ENCODE measurements at places on chromosomes 6 and 20. TPM values are rescaled to one million over a fixed set of nuclear protein-coding genes. Genes with fewer than 3 reads are reported as not detected.
A peak's percentile ranks its signal among the peaks of the same experiment; 100 is the strongest.

DNA sequence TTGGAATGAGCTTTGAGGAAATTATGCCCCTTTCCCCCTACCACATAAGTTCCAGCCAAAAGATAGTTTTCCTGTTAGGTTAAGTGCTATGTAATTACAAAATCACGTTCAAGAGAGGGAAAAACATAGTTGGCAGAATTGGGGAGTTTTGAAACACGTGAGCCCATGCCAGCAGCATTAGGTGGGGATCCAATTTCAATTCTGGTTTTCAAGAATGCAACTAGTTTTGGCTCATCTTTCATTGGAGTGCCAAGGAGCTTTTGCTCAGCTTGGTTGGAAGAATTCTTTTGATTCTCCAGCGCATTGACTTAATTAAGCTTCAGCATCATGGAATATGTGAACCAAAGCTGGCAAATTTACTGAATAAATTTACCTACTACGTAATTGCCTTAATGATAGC is 95.9 kb downstream of the SAMD5 start:
- no peak for DNase-seq

- no peak for DNase-seq
These were observed 24.8 kb downstream of the RRBP1 start for GRCh38 chr20:17657079-17657825.

Gene ZNF334
- total RNA-seq, result 4.3 TPM

Gene CYP24A1
- 6.2 TPM for total RNA-seq

Gene TAP1
- 50.1 TPM for total RNA-seq

Gene GSTA2
- not detected for total RNA-seq

Gene SLC17A9
- 0.67 TPM for total RNA-seq

- DNase-seq, result no peak
These were observed 5.9 kb downstream of the PYGB start for GRCh38 chr20:25253606-25254275.

DNA sequence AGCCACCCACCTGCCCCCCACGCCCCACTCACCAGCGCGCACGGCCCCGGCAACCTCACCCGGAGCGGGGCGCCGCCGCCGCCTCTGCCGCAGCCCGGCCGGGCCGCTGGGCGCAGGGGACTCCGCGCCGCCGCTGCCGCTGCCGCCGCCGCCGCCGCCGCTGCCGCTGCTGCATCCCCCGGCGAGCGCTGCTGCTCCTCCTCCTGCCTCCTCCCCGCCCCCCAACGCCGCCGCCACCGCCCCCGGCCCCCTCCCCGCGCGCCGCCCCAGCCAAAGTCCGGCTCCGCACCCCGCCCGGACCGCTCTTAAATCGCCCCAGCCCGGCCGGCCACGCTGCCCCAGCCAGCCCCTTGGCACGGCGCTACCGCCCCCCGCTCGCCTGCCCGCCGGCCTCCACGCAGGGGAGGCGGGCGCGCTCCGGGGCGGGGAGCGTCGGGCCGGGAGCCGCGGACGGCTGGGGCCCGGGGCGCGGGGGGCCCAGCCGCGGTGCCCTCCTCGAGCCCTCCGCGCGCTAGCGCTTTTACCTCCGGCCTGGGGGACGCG is at the start of gene SULF2:
TSS of gene SULF2 (minus strand) at position 171 of the 543 bp plus-strand sequence. CDS start 28,118 bp downstream, outside the sequence.
- DNase-seq, result peak; percentile 38

Gene PREX1
- total RNA-seq, result 0.05 TPM

Gene HUS1B
- total RNA-seq, result 1.5 TPM

- no peak for DNase-seq
These were observed 117.8 kb downstream of the SLC23A2 start for GRCh38 chr20:4883546-4883945.

Gene PRELID3B
- 153 TPM for total RNA-seq

- DNase-seq, result peak; percentile 24
These were observed 58.6 kb downstream of the TINAG start for GRCh38 chr6:54366667-54367327.

DNA sequence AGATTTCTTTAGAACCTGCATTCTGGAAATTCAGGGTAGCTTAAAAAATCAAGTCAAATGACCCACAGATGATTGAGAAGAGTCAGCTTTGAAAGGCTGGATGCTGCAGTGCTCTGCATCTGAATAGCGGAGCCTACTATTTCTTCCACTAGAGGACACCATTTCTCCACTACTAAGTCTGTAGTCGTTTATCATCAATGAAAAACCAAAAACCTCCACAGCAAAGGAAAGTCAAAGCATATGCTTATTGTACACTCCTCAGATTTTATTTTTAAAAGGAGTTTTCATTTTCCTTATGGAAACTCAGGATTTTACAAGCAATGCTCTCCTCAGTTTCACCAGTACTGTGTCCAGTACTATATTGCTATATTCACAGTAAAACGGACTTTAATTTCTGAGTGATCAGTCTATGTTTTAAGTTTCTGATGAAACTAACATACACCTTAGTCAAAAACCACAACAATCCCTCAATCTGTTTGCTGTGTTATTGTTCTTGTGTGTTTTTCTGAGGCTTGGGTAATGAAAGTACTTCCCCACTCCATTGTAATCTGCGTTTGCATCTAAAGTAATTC is 50.5 kb upstream of the ENPP5 start:
- peak; percentile 21 for DNase-seq

DNA sequence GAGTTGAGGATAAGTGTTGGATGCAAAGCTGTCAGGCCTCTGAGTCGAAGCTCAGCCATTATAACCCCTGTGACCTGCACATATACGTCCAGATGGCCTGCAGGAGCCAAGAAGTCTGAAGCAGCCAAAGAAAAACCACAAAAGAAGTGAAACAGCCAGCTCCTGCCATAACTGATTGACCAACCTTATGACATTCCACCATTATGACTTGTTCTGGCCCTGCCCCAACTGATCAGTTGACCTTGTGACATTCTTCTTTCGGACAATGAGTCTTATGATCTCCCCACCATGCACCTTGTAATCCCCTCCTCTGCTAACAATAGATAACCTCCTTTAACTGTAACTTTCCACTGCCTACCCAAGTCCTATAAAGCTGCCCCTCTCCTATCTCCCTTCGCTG is 133.7 kb upstream of the AGPAT4 start:
- DNase-seq, result peak; percentile 58

DNA sequence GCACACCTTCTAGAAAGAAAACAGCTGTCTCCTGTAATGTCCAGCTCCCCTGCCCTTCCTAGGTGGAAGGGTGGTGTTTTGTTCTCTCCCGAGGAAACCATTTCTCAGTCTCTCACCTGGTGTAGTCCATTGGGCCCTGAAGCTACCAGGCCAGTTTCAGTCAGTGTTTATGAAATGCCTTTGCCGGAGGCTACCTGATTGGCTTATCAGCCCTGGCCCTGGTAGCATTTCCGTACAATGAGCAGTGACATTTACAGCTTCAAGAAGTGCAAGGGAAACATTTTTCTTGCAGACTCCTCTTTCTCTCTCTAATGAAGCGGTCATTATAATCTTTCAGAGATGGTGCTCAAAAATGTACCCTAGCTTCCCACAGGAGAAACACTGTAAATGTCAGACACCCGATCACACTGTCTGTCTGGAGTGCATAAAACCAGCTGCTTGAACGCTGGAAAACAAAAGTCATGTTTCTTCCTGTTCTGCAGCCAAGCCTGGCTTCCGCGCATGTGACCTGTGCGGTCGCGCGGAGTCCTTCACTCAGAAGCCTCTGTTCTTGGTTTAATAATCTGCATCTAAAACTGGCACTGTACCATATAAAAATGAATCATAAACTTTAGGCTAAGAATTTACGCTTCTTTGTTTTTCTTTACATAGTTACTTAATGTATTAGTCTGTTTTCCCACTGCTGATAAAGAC is 28.4 kb upstream of the SAYSD1 start:
- no peak for DNase-seq

DNA sequence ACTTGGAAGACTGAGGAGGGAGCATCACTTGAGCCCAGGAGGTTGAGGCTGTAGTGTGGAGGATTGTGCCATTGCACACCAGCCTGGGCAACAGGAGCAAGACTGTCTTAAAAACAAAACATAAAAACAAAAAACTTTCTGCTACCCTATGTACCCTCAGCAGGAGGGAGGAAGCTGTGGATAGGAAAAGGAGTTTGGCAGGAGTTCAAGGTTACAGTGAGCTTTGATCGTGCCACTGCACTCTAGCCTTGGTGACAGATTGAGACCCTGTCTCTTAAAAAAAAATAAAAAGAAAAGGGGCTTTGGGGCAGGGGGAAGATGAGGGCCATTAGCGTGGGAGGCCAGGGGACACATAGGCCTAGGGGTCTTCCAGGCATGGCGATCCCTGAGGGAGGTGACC is 135.7 kb downstream of the DHX35 start:
- DNase-seq, result no peak

DNA sequence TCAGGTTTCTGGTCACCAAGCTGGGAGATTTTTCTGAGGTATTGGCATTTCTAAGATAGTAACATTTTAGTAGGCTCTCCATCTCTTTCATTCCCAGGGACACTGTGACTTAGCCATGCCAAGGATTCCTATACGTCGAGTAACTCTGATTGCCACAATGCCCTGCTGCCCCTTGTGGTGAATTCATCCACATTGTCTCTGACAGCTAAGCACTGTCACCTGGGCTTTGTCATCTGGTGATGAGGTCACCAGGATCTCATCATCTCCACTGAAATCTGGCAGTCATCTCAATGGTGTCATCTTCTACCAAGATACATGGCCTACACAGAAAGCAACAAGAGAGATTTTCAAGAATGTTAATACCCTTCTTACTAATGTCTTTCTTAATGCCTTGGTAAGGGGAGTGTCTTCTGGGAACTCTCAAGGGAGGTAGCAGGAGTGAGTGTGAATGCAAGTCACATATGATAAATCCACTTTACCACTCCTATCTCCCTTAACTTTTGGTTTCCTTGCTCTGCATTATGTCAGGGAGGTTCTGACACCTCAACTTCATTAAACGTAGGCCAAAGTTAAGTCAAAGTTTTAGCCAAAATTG is 246.7 kb downstream of the CD109 start:
- peak; percentile 38 for DNase-seq

GRCh38 chr6:127690092-127690491 is 113.1 kb downstream of the C6orf58 start:
- DNase-seq, result peak; percentile 1

- peak; percentile 33 for DNase-seq
These were observed 4.9 kb downstream of the REV3L start for GRCh38 chr6:111478064-111478476.

Gene PM20D2
- 8.4 TPM for total RNA-seq

DNA sequence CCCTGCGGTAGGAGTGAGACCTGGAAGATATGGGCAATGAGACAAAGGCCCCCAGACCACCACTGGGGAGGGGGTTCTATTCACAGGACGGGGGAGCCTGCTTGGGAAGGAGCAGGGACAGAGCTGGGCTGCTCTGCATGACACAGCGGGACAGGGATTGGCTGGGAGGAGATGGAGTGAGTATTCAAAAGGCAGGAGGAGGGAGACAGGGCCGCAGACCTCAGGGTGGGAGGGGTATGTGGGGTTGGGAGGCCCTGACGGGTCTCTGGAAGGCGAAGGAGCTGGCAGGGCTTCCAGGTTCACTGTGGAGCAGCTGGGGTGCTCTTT is 60.8 kb upstream of the RPS6KA2 start:
- no peak for DNase-seq

- no peak for DNase-seq
These were observed 39.2 kb downstream of the FAM50B start for GRCh38 chr6:3888153-3888957.

DNA sequence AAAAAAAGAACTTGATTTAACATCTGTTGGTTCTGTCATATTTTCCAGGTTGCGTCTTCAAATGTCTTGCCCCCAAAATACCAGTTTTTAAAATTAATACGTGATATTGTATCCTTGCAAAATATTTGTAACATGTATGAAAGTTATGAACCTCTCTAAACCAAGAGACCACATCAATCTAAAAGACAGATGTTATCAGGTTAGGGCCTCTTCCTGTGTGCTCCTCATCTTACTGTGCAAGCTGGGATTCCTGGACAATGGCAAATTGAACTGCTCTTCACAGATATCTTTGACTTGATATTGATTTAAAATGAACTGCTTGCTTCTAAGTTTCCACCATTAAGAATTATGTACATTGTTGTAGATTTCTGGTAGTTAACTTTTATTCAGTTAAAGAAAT is 9.6 kb downstream of the TMEM239 start:
- no peak for DNase-seq

Gene HRH3
- total RNA-seq, result not detected

Gene MCM8
- 4.5 TPM for total RNA-seq

Gene PROKR2
- total RNA-seq, result not detected

GRCh38 chr6:157683707-157684106 is 139.3 kb upstream of the SNX9 start:
- DNase-seq, result no peak

DNA sequence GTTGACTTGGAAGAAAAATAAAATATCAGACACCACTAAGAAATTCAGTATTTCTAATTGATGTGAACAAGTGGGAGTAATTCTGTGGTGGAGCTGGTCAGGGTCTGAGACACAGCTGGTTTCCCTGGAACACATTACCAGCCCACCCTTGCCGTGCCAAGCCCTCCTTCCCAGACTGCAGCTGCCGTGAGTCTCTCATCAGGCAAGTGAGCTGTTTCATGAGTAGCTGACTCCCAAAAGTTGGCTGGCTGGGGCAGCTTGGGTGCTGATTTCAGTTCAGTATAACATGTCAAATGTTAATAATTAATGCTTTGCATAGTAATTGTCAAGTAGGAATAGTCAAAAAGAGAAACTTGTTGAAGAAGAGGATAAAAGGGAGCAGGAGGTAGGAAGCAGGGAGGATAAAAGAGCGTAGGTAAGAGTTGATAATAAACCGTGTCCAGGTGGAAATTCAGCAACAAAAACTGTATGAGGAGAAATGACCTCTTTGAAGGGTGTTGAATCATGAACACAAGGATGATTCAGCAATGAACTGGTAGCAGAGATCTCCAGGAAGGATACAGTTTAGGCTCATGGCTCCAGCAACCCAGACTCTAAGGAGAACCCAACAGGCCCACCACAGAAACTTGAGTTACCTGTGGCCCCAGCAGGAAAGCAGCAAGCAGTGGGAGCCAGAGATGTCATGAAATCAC is 110.9 kb upstream of the SSTR4 start:
- peak; percentile 14 for DNase-seq

DNA sequence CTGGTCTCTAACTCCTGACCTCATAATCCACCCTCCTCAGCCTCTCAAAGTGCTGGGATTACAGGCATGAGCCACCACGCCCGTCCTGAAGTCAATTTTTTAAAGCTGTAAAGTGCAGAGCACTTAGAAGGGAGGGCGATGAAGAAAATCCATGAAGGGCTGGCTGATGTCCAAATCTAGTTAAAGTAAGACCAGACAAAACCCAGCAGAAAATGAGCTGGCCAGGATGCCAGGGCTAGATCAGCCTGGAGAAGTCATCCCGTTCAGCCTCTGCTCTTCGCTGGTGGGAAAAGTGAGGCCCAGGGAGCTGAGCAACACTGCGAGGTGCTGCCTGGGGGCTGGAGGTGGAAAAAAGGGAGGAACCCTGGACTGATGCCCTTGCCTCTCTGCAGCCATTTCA is 3.1 kb downstream of the BPIFB4 start:
- no peak for DNase-seq

Gene FAM209B
- not detected for total RNA-seq

- peak; percentile 91 for DNase-seq
These were observed 4.6 kb downstream of the SMIM29 start for GRCh38 chr6:34243901-34244884.

GRCh38 chr6:134049176-134049575 is 3.2 kb downstream of the SLC2A12 start:
- DNase-seq, result no peak

GRCh38 chr6:44672086-44672485 is 284.6 kb downstream of the CDC5L start:
- DNase-seq, result no peak
